Hematopoietic multipotent progenitor cell (in vitro differentiated cells): ENCODE measurements at places on chromosomes 4 and X. TPM values are rescaled to one million over a fixed set of nuclear protein-coding genes. Genes with fewer than 3 reads are reported as not detected.

Gene MAGEA6
- not detected for total RNA-seq

GRCh38 chrX:115906276-115906675 is 264.3 kb upstream of the AGTR2 start:
- no peak for DNase-seq

Gene WWC2
- 1.1 TPM for total RNA-seq

GRCh38 chrX:144006811-144007210 is 122.9 kb downstream of the UBE2NL start:
- no peak for DNase-seq

DNA sequence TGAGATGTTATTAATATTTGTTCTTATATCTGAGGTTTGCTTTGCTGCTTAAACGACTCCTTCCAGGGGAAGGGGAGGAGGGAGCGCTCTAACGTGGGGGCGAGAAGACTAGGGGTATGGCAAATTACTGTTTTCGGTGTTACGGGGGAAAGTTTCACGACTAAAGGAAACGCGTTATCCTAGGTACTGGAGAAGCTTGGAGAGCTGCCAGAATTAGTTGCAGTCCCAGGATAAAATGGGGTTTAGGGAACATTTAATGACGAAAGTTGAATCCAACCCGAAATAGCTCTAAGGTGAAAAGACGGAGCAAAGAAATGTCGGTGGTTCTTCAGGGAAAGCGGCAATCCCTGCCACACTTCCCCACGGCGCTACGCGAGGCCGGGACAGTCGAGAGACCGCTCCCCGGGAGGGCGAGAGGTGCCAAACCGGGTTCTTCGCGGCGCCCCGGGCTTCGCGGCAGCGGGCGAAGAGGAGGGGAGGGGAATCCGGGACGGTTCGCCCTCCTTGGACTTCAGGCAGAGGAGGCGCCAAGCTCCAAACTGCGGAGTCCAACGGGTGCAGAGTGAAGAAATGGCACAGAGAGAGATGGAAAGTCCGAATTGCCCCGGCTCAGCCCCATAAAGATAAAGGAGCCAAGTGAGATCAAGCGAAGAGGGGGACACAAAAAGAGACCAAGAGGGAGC is 724 bp downstream of the THOC2 start:
- DNase-seq = no peak

DNA sequence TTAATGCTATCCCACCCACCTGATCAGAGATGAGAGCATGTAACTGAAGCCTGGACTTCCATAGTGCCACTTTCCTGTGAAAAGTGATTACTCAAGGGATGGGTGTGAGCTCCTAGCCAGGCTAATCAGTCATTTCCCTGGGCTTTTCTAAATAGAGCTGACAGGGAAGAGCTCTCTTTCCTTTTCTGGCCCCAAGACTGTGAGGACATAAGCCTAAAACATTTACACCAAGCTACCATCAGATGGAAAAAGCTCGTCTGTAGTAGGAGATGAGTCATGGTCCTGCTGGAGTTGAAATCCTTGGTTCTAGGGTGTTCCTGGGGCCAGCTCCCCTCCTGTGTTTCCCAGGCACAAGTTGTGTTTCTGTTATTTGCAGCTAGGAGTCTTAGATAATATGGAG is 52.4 kb upstream of the NDP start:
- DNase-seq = no peak

Gene PLP2
- total RNA-seq = 45.5 TPM

DNA sequence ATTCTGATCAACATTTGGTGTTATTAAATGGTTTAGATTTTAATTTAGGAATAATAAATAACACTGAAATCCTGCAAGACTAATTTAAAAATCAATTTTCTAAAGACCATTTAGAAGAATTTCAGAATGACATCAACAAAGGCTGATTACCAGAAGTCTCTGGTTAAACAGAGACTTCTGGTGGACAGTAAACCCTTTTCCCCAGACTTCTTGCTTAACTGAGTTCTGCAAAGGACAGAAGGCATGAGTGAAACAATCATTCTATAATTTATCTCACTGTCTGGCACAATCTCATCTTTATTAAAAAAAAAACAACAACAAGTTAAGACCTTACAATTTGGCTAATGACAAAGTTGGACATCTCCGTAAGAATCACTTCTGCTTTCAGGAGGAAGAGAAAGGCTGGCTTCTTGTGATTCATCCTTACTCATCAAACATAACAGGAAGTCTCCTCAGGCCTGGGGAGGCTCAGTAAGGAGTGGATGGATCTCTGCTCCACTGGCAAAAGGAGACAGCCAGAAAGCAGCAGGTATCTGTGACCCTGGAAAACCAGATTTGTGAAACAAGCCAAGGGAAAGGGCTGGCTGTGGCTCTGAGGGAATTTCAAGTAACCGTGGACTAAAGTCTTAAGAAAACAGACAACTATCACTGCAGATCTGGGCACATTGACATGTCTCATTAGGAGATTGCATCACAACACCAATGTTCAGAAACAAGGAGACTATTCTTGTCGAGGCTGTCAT is 908 bp upstream of the TLR6 start:
- DNase-seq = no peak

DNA sequence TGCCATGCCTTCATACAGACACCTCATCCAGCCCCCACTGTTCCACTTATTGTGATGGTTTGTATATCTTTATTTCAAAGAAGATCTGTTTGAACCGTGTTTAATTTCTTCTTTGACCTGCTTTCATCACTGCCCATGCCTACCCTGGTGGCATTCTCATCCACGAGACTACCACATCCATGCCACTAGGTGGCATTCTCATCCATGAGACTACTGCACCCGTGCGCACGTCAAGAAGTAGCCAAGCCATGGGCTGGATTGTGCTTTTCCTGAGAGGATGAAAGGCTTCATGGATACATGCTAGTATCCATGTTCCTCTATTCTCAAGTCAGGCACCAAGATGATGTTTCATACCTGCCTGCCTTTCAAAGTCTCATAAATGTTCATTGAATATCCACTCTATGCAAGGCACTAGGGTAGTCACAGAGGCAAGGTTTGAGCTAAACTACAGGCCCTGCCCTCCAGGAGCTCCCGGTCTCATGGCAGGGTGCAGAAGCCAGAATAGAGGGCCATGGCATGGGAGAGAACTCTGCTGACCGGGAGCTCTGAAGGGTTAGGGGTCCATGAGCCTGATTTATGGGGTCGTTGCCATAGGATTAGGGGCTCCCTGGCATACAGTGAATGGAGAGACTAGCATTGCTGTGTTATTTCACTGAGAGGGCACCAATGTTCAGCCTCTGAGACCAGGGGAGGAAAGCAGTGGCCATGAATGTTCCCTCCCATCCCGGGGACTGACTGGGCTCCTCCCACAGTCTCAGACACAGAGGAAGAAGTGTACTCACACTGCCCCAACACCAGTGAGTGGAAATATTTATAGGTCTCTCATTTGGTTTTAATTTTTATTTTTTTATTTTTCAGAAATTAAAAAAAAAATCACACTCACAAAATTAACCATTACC is 24.8 kb upstream of the EOLA2 start:
- DNase-seq = peak; percentile 22

Gene ARHGAP24
- total RNA-seq = 0.27 TPM

- DNase-seq = no peak
Observed at GRCh38 chr4:83212041-83212851, 72.4 kb downstream of the COQ2 start.

DNA sequence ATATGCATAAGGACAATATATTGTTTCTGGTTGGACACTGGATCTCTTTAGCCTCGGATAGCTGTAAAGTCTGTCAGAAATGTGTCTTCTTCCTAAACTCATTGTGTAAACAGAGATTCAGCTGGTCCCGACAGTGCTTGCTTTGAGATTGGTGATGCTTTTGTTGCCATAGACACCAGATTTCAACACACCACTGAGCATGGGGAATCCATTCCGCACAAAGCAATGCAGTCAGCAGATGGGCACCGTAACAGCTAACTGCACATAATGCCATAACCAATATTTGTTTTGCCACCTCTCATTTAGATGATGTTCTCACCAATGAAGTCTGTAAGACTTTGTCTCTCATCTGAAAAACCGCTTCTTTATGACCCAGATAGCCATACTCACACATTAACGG is 33.3 kb upstream of the FAM47C start:
- no peak for DNase-seq

- DNase-seq = no peak
Observed at GRCh38 chr4:73244945-73245601, 13.5 kb downstream of the ANKRD17 start.

DNA sequence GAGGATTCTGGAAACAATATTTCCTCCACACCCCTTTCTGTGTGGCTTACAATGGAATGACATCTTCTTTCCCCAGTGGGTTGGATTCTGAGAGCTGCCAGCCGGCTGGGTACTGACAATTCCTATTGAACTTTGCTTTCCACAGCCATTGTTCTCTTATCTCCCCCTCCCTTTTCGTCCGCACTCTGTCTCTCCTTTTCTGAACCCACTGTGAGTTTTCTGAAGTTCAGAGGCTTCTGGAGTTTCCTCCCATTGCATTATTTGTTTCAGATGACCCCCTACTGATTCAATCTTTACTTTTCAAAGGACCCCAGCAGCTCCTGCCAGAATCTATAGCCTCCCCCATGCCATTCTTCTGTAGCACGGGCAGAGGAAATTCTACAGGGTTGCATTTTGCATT is 10.4 kb downstream of the SMPX start:
- DNase-seq = no peak

GRCh38 chrX:100685997-100686305 is 42.0 kb downstream of the SRPX2 start:
- DNase-seq = no peak

DNA sequence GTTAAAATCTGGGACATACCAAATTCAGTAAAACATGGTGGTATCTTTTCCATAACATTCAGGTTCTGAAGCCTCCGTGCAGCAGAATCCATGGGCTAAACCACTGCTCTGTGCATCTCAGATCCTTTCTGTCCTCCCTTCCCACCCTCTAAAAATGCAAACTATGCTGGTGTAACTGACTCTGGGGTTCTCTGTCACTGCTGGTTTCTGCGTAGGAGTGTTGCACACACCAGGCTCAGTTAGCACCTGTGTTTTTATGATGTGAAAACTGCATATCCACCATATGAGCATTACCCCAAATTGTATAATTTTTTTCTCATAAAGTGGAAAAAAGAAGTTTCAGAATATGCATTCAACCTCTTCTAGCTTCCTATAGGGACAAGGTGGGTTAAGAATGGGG is 22.4 kb upstream of the IL21 start:
- no peak for DNase-seq

- DNase-seq = no peak
Observed at GRCh38 chr4:4720646-4721045, 138.8 kb upstream of the MSX1 start.

Gene TMEM35A
- not detected for total RNA-seq

Gene FOXP3
- total RNA-seq = under 0.01 TPM

DNA sequence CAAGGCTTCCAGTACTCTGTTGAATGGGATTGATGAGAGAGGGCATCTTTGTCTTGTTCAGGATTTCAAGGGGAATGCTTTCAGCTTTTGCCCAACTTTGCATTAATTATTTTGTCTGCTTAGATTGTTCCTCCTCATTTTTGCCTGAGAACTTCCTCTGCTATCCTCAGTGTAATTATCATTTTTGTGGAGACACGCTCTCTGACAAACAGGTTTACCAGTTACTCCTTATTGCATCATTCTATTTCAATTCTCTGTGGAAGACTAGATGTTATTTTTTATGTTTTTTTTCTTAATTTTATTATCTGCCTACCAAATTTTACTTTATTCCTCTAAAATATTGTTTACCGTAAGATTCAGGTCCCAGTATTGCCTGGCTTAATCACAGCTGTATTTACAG is 349.2 kb downstream of the ADGRL3 start:
- DNase-seq = no peak

DNA sequence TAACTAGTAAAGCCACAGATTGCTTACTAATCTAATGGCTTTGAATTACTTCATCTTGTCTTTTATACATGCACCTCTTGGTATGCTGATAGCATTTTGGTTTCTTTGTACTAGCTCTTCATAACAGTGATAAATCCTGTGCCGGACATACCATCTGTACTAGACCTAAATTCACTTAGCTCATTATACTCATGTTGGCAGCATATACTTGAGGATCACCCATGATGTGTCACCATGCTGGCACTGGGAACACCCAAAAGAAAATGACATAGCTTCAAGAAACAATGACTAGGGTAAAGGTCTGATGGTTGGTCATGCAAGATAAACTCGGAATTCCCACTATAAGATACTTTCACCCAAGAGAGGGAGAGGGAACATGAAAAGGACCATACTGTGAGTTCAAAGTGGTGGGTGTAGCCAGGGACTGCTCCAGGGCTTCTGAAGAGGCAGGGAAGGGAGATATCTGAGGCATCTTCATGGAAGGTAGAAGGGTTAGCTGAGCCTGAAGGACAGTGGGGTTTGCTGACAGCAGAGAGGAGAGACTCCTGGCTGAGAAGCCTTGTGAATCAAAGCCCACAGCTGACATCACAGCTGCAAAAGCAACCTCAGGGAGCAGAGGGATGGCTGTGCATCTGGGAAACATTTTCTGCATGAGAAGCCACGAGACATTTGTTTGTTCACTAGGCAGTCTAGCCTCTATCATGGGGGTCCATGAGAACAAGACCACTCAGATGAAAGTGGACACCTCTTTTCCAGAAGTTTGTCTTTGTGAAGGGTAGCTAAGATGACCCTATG is 314.2 kb downstream of the RAB28 start:
- no peak for DNase-seq

DNA sequence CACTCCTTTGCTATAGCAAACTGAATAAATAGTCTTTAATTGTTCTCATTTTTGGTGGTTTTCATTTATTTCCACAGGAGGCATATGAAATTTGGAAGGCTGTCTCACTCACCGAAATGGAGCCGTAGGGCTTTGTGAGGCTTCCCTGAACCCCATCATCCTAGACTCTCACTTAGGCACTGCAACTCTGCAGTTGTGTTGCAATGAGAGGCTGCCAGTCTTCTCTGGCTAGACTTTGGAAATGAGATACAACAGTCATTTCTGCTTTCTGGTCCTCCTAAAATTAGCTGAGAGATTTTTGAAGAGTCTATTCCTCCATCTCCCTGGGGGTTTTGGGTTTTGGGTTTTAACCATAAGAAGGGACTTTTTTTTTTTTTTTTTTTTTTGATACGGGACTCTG is 146.5 kb downstream of the SH3BGRL start:
- DNase-seq = no peak

DNA sequence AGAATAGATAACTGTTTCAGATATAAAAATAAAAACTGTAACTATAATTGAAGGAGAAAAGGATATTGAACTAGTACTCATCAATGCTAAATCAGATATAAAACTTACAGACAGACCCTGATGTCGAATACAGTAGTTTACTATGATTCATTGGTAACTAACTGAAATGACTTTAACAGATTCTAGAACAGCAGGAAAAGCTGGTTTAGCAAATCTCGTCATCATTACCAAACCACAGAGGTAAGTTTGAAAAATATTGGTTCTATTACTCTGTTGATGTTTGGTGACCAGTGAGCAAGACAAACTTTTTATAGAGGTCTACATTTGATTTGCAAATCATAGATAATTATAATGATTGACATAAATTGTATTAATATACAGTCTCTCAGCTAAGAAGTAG is 551.4 kb upstream of the ADGRL3 start:
- DNase-seq = no peak

Gene TBC1D9
- 0.54 TPM for total RNA-seq

- DNase-seq = no peak
Observed at GRCh38 chr4:101451086-101451485, 103.8 kb upstream of the PPP3CA start.
